ENCODE measurements at places on chromosomes 4 and X.

- peak; percentile 38 for DNase-seq
These were observed 23.6 kb downstream of the NOP14 start for GRCh38 chr4:2939383-2940243.

GRCh38 chr4:167222099-167222498, 12.2 kb downstream of the SPOCK3 start:
- DNase-seq = no peak

GRCh38 chrX:120522820-120523219, 37.9 kb downstream of the CUL4B start:
- no peak for DNase-seq

- DNase-seq = no peak
These were observed 436.1 kb downstream of the PCDH7 start for GRCh38 chr4:31156221-31156620.

DNA sequence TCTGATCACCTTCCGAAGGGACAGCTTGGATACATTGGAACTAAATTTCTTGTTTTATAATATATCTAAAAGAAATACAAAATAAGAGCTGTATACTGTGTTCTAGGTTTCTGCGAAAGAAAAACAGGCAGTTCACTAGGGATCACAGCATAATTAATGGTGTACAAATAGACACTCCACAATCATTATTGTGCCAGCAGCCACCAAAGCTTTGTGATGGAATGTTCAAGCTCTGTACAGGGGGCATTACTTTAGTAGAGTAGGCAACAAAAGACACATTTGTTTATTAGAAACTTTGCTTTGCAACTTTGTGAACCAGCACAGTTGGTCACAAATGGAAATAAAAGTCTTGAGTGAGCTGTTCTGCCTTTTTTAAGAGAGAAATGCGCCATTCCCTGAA, 49.3 kb downstream of the SGMS2 start:
- no peak for DNase-seq

GRCh38 chr4:185165605-185166063, 22.6 kb downstream of the SLC25A4 start:
- DNase-seq = no peak

DNA sequence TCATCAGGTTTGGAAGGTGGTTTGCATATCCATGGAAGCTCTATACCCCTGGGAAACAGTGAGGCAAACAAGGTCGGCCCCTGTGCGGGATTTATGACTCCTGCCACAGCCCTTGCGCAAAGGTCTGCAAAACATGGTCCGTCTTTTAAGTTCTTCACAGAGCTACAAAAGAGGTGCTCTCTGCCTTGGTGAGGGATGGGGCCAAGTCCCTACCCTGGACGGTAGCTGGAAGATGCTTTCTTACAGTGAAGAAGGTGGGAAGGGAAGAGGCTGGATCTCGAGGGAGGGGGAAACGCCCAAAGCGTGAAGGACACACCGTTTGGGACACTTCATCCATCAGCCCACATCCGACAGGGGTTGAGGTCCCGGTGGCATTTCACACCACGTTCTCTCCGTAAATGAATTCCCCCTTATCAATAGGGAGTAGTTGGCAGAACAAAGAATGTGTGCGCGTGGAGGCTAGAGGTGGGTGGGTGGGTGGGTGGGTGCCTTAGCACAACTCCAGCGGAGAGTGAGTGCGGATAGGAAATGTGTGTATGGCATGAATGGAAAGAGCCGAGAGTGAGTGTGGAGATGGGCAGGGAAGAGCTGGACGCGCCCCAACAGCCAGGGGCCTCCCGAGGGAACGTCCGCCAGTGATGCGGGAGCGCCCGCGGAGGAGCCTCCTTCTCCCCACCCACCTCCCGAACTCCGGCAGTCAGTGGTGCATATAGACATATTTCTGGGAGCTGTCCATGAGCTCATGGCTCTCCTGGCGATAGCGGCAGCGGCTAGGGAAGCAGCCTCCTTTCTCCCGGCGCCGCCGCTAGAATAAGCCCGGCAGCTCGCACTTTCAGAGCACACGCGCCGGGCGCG, 68.3 kb downstream of the LARP7 start:
- DNase-seq = peak; percentile 22

GRCh38 chr4:10727140-10727880, 42.7 kb upstream of the CLNK start:
- DNase-seq = no peak

- DNase-seq = no peak
These were observed 64.9 kb downstream of the POLR2B start for GRCh38 chr4:57043347-57044251.

GRCh38 chrX:47047989-47048388, 30.3 kb upstream of the RGN start:
- DNase-seq = no peak

GRCh38 chr4:68360231-68360968, 10.5 kb upstream of the YTHDC1 start:
- no peak for DNase-seq

GRCh38 chrX:133908223-133908955, 77.0 kb downstream of the GPC3 start:
- no peak for DNase-seq

GRCh38 chrX:116726806-116727205, 264.0 kb upstream of the CT83 start:
- DNase-seq = no peak

- DNase-seq = no peak
These were observed 175.8 kb upstream of the NPY2R start for GRCh38 chr4:155032521-155033229.

Measured in activated CD4-positive, alpha-beta T cell treated with anti-CD3 and anti-CD28 coated beads, Interleukin-2, amount 50 U/mL, for 48 hours (primary cell).